Dermis blood vessel endothelial cell (primary cell): ENCODE measurements at places on chromosomes 1 and 21.
A peak's percentile ranks its signal among the peaks of the same experiment; 100 is the strongest.

DNA sequence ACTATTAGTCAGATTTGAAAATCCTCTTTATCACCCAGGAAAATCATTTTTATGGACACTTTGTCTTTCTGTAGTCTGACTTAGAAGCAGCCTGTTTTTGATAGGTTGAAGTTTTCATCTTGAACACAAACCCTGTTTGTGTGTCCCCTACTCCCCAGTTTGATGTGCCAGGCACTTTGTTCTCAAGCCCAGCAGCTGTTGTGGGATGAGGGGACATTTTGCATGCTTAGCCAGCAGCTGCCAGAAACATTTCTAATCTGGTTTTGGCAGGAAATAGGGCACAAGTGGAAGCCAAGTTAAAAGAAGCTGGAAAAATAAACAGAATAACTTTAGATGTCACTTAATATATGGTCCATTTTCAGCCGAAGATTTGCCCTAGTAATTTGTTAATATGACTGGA lies 29.9 kb downstream of the ACTN2 start:
- DNase-seq = no peak

- DNase-seq = no peak
Observed at GRCh38 chr1:229674042-229674441, 48.0 kb downstream of the URB2 start.

GRCh38 chr1:190250368-190250767 lies 227.3 kb downstream of the BRINP3 start:
- no peak for DNase-seq

GRCh38 chr1:174090471-174090870 lies 68.3 kb upstream of the RC3H1 start:
- no peak for DNase-seq

DNA sequence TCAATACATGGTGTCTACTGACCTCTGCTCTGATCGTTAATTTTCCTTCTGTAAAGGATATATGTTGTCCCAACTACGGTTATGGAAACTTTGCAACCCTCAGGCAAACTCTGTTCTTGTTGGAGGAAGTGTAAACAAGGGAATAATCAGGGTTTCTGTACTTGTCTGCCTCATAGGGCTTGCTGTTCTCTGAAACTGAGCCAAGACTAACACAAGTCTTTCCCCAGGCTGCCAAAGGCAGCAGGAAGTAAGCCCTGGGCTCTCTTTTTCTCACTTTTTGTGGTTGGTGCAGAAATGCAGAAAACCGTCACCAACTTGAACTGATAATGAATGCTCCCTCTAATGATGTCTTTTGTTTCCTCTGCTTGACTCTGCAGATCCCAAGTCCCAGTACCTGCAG lies 7.6 kb downstream of the CYP4X1 start:
- DNase-seq = peak; percentile 68

DNA sequence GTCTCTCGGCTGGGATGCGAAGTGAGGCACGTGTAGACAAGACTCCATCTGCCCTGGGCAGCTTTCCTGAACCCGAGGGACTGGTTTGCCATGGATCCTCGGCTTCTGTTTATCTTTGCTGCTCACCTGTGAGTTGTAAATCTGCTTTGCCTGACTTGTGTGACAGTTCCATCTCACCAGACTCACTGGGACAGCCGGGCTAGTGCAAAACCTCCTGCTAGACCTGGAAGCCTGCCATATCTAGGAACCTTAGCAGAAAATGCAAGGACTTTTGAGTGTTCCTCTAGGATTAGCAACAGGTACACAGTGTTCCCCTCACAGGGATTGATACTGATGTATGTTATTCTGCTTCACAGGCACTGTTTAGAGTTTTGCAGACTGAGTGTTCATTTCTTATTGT lies 218.6 kb downstream of the URB2 start:
- DNase-seq = no peak

DNA sequence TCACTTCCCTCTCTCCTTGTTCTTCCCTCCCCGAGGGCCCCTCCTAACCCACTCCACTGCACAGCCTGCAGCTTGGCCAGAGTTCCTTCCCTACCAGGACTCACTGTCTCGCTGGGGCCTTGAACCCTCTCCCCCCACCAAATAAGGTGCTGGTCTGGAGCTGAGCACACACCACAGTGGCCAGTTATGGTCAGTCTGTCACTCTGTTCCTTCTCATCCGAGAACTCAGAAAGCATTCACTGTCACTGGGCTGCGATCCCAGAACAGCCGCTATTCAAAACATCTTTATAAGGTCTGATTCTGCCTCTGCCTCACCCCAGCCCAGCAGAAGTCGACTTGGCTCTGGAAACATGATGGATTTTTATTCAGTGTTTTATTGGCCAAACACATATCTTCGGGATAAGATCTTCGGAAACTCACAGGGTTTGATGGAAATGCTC lies 19.8 kb upstream of the LBR start:
- no peak for DNase-seq

- no peak for DNase-seq
Observed at GRCh38 chr21:31732597-31733550, 956 bp upstream of the SCAF4 start.

GRCh38 chr1:191739544-191739943 lies 418.7 kb upstream of the RGS18 start:
- no peak for DNase-seq

DNA sequence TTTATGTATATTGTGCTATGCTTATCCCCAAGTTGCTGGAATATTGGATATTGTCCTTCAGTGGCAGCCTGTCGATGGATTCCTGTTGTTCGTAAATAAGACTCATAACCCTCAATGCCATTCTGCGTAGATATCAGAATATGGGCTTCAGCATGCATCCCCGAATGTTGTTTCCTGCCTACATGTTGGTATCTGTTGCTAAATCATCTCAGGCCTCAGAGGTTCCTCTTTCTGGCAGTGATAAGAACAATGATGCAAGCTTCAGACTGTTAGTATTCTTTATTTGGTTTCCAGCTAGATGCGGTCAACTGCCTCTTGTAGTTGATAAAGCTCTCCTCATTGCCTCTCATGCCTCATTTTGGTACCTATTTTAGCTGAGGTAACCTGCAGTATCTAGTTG lies 2082.6 kb downstream of the MRPL39 start:
- no peak for DNase-seq

DNA sequence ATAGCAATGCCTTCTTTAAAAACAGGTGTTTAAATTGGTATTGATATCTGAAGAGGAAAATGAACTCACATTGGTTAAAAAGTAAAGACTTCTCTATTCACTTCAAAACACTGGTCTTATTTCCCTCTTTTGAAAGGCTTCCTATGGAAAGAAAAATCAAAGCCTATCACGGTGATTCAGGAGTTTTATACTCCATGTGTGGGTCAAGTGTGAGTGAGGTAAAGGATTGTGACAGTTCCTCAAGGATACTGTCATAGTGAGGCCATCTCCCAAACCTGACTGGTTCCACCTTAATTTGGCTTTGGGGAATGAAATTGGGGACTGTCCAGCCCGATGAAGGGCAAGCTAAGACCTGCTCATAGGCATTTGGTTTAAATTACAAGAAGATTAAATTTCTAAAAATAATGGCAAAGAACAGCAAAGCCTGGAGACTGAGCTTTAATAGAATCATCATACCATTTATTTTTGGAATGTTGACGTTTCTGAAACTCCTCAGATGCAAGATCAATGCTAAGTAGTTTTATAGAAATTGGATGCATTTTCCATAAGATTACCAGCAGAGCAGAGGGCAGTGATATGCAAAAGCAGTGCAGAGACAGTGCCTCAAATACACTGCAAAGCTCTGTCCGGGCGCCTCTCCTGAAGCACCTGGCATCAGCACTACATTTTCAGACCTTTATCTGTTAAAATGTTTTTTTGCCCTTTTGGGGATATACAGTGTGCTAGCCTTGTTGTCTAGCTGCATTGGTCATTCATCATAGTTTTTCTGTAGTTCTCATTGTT lies 302.1 kb upstream of the SGIP1 start:
- no peak for DNase-seq

GRCh38 chr1:152777510-152778137 lies 2.7 kb downstream of the LCE1F start:
- peak; percentile 5 for DNase-seq

DNA sequence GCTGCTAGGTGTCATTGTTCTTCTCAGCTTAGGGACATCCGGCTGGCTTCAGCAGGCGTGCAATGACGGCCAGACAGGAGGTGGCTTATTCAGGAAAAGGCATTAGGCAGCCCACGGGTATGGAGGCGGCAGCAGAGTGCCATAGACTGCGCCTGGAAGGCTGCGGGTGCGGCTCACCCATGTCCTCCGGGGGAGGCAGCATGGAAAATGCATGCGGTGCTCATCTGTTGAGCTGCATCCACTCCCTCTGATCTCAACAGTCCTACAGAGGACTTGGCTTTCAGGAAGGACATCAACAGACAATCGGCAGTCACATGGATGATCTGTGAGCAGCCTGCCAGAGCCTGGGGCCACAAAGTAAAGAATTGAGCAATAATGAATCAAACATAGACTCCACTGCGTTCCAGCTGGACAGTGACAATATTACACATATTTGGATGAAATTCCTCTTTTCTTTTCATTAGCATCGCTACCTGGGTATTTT lies 42.9 kb downstream of the UMODL1 start:
- DNase-seq = no peak

- DNase-seq = no peak
Observed at GRCh38 chr1:119040906-119041305, 52.8 kb upstream of the TBX15 start.

DNA sequence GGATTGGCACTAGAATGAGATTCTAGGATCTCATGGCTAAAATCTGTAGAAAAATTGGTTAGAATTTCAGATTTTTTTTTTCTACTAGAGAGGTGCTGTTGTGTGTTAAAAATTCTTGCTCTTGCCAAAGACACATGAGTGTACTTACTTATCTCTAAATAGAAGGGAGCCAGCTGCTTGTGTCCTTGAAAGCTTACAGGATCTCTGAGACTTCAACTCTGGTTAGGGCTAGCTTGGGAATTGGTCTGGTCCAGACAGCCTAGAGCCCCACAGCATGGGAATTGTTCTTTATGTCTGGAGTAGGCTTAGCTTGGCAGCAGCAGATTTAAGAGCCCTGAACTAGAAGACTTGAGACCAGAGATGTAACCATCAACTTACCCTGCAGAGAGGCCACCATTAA lies 37.3 kb downstream of the MACO1 start:
- DNase-seq = no peak

- DNase-seq = peak; percentile 79
Observed at GRCh38 chr1:65254320-65255034, 54.9 kb upstream of the DNAJC6 start.

DNA sequence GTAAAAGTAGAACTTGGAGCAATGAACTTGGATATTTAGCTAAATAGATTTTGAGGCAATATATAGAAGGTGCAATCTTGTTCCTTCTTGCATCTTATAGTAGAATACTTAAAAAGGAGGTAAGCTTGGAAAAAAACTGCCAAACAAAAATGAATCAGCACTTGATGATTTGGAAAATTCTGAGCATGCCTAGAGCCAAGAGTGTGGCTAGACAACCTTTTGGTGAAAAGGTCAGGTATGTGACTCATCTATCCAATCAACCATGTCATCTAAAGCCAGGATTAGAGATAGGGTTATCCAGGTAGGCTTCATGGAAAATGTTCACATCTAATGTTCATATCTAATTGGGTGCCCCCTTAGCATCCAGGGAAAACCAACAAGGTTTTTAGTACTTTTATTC lies 515.0 kb downstream of the COL11A1 start:
- no peak for DNase-seq

GRCh38 chr1:78620666-78621065 lies 418 bp downstream of the IFI44L start:
- DNase-seq = no peak

- DNase-seq = no peak
Observed at GRCh38 chr1:26701266-26701994, 5.6 kb downstream of the ARID1A start.

DNA sequence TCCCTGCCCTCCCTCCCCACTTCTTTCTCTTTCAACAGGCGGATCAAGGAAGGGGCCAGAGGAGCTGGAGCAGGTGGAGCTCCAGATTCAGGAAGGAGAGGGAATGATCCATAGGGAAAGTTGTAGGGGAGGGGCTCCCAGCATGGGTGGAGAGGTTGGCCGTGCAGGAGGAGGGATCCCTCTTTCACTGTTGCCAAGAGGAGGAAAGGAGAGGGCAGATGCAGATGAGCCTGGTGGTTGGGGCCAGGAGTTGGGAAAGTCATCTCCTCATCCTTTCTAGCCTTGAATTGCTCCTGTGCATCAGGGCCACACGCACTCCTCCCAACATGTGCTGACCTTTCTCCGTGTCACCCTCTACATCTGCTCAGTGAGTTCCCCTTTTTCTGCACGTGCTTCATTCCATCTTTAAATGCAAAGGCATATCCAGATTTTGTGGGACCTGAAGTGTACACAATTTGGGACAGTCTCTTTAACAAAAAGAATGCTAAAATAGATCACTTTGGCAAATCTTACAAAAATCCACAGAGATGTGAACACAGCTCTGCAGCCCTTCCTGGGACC lies 32.4 kb downstream of the ZBTB18 start:
- no peak for DNase-seq

GRCh38 chr1:154624746-154625643 lies 17.0 kb upstream of the ADAR start:
- no peak for DNase-seq

DNA sequence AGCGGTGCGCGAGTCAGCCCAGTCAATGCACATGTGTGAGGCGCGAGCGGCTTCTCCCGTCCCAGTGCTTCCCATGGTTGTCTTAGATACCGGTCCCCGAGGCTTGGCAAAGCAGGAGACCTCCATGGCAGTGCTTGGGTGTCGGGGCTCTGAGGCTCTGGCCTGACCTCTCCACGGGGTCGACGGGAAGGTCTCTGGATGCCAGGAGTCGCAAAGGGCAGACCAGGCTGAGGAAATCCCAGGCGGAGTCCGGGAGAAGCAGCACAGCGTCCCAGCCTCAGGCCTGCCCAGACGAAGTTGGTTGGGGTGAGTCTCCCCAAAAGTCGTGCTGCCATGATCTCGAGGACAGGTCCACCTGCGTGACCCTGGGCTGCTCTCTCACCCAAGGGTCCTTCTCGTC lies 3881.6 kb downstream of the SRGAP2C start:
- no peak for DNase-seq

DNA sequence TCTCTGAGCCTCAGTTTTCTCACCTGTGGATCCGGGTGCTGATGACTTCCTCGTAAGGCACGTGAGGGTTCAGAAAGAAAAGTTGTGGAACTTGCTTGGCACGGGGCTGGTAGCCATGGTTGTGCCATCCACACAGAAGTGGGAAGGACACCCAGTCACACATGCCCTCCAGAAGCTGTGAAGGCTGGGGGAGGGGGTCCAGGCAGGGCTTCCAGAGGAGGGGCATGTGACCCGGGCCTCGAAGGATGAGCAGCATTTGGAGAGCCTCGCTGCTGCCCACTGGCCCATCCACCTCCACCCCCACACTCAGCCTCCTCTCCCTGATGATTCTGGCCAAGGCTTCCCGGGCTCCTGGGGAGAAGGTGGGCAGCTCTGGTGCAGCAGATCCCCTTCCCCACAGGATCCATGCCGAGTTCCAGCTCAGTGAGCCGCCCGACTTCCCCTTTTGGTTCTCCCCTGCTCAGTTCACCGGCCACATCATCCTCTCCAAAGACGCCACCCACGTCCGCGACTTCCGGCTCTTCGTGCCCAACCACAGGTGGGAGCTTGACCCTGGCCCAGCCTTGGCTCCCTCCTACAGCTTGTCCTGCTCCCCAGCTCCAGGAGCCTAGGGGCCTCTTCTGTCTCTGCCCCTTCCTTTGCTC lies 9.4 kb downstream of the SELENON start:
- DNase-seq = no peak
